Stimulated activated CD8-positive, alpha-beta memory T cell treated with anti-CD3 and anti-CD28 coated beads, Interleukin-7, amount 100 ng/mL, for 1 hour (primary cell): ENCODE measurements at places on chromosomes 2 and 18.

GRCh38 chr2:130825231-130825965 is 11.3 kb upstream of the ARHGEF4 start:
- no peak for DNase-seq

- no peak for DNase-seq
These were observed 35.7 kb downstream of the LYPD6 start for GRCh38 chr2:149365931-149366583.

- no peak for DNase-seq
These were observed 162.7 kb downstream of the EIPR1 start for GRCh38 chr2:3214806-3215404.

- no peak for DNase-seq
These were observed 55.8 kb upstream of the ALPP start for GRCh38 chr2:232322560-232323327.

- DNase-seq = no peak
These were observed 27.2 kb downstream of the SNED1 start for GRCh38 chr2:241025639-241026038.

GRCh38 chr18:11495441-11495840 is 114.0 kb upstream of the SLC35G4 start:
- no peak for DNase-seq

- no peak for DNase-seq
These were observed 612.7 kb downstream of the EPHA4 start for GRCh38 chr2:220959391-220959802.

- no peak for DNase-seq
These were observed 67.8 kb upstream of the PARD3B start for GRCh38 chr2:204477358-204477950.

DNA sequence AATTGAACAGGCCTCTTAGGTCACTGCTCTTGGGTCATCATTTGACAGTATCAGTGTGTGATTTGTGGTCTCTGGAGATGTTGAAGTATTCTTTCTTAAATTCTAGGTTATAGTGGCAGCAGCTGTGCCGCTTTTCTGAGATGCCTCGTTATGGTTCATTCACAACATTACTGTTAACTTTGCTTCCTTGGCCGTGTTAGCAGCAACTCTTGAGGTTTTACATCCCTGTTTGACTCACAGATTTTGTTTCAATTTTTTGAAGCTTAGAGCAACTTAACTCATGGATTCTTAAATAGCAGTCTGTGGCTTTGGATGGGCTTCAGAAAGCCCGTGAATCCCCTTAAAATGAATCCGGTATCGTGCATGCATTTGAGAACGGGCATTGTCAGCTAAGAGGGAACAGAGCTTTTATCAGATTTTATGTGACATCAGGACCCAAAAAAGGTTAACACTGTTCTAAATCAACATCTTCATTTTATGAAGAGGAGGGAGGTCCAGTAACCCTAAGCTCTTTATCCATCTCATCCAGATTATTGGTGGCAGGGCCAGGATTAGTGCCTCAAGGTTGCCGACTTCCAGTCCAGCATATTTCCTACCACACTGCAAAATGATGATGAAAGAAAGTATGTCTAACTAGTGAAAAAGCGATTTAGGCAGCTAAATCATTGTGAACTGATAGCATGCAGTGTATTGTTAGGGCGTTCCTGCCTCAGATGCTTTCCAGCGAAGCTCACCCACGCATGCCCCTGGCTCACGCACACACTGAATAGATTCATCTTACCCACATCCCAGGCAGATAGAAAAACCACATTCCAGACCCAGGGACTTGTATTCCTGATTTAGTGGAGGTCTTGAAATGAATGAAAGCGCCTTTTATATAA is 5.1 kb downstream of the TRIB2 start:
- no peak for DNase-seq

GRCh38 chr2:165390875-165391274 is 78.6 kb upstream of the CSRNP3 start:
- DNase-seq = no peak

- no peak for DNase-seq
These were observed 2.4 kb downstream of the RBKS start for GRCh38 chr2:27887830-27888229.

GRCh38 chr2:227182765-227183164 is 18.3 kb downstream of the COL4A3 start:
- DNase-seq = no peak

- DNase-seq = no peak
These were observed 70.2 kb upstream of the PIEZO2 start for GRCh38 chr18:11219571-11219970.

DNA sequence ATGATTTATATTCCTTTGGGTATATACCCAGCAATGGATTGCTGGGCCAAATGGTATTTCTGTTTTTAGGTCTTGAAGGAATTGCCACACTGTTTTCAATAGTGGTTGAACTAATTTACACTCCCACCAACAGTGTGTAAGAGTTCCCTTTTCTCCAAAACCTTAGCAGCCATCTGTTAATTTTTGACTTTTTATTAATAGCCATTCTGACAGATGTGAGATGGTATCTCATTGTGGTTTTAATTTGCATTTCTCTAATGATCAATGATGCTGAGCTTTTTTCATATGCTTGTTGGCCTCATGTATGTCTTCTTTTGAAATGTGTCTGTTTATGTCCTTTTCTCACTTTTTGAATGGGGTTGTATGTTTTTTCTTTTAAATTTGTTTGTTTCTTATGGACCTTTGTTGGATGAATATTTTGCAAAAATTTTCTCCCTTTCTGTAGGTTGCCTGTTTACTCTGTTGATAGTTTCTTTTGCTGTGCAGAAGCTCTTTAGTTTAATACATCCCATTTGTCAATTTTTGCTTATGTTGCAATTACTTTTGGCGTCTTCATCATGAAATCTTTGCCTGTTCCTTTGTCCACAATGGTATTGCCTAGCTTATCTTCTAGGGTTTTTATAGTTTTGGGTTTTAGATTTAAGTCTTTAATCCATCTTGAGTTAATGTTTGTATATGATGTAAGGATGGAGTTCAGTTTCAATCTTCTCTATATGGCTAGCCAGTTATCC is 119.7 kb upstream of the XIRP2 start:
- DNase-seq = no peak

DNA sequence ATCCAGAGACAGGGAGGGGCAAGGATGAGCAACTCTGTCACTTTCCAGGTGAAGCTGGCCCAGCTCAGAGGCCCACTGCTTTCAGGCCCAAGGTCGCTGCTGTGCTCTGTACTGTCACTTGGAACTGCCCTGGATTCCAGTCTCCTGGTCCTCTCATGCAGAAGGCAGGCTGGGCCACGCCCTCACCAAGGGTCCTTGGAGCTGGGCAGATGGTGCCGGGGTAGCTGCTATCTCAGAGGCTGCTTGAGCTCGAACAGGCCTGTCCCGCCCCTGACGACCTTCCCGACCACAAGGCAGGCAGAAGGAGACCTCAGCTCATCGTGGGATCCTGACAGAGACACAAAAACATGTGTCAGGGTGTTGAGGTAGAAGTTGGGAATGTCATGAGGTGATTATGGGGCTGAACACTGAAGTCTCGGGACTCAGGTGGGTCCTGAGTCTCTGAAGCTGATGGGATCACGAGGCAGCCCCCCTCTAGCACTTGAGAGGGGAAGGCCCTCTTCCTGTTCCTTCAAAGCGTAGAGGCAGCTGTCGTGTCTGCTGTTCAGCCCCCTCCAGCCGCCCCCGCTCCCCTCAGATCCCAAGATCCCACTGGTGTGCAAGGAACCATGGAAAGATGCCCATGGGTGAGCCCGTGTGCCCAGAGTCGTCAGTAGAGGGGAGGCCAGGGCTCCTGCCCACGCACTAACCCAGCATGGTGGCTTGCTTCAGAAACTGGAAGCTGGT is 78.3 kb downstream of the POLR1A start:
- no peak for DNase-seq

- no peak for DNase-seq
These were observed 135.5 kb upstream of the CREB1 start for GRCh38 chr2:207394203-207394781.

GRCh38 chr2:50746526-50746925 is 285.4 kb downstream of the NRXN1 start:
- no peak for DNase-seq
